ENCODE measurements at places on chromosomes 16 and 17.

DNA sequence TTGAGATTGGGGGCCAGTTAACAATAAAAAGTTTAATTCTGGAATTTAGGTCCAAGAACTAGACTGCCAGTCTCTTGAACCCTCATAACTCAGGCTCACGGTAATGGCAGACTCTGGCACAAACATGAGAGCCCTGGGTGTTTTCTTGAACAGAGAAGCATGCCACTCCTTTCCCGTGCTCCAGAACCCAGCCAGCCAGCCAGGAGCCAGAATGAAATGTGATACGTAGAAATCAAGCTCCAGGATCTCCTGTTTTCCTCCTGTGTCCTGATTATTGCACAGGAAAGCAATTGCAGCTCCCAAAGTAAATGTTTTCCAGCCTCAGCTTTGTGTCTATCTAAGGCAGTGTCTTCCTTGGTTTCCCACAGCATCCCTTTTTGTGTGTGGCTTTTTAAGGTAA lies 46.2 kb upstream of the NOL11 start:
- DNase-seq: no peak

- DNase-seq: peak; percentile 89
Observed at GRCh38 chr17:50055426-50056216, at the start of gene ITGA3. Gene ITGA3 (plus strand): TSS chr17:50056110. CDS start chr17:50056440, 330 bp downstream.

GRCh38 chr17:75839942-75840798 lies 4.0 kb downstream of the UNC13D start:
- no peak for DNase-seq

GRCh38 chr17:63665527-63666214 lies 34.3 kb downstream of the LIMD2 start:
- no peak for DNase-seq

- DNase-seq: no peak
Observed at GRCh38 chr17:17279316-17279715, 1.7 kb downstream of the COPS3 start.

DNA sequence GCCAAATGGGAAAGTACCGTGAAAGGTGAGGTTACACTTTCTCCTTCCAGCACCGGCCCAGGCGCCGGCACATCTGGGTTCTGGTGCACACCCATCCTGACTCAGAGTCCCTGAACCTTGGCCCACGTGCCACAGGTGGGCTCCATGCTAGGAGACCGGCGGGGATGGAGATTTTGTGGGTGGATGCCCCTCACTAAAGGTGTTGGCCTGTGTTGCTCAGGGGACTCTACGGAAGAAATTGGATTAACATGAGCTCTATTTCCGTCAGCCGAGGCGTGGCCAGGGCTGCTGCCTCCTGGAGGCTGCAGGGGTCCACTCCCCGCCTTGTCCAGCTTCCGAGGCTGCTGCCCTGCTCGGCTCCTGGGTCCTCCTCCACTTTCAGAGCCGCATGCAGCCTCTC lies 30.8 kb downstream of the FBXO31 start:
- DNase-seq: no peak

- peak; percentile 11 for DNase-seq
Observed at GRCh38 chr16:70393662-70394061, 45.2 kb downstream of the ST3GAL2 start.

DNA sequence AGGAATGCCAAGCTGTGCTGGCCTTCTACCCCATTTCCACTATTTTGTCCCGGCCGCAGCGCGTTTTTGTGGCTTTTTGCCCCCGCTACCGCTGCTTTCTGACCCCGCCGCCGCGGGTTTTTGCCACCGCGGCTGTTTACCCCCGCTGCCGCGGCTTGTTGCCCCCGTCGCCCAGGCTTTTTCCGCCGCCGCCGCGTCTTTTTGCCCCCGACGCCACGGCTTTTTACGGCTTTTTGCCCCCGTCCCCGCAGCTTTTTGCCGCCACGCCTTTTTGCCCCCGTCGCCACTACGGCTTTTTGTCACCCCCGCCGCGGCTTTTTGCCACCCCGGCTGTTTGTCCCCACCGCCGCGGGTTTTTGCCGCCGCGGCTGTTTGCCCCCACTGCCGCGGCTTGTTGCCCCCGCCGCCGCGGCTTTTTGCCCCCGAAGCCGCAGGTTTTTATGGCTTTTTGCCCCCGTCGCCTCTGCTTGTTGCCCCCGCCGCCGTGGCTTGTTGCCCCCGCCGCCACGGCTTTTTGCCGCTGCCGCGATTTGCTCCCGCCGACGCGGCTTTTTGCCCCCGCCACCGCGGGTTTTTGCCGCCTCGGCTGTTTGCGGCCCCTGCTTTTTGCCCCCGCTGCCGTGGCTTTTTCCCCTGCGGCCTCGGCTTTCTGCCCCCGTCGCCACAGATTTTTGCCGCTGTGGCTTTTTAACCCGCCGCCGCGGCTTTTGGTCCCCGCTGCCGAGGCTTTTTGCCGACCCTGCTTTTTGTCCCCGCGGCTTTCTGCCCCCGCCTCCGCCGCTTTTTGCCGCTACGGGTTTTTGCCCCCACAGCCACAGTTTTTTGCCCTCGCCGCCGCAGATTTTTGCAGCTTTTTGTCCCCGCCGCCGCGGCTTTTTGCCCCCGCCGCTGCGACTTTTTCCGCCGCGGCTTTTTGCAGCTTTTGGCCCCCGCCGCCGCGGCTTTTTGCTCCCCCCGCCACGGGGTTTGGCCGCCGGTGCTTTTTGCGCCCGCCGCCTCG lies 520.4 kb upstream of the WSB1 start:
- DNase-seq: no peak

DNA sequence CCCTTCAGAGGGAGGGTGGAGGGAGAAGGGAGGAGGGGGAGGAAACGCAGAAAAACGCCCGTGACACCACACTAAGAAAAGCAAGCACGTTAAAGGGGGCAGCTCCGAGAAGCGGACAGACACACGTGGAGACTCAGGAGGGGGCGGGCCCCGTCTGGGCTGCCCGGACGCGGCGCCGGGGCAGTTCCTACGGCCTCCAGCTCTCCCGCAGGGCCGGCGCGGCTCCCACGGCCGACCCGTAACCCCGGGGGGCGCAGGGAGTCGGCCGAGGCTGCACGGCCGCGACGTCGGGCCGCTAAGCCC lies 362 bp downstream of the KLHDC4 start:
- DNase-seq: no peak

DNA sequence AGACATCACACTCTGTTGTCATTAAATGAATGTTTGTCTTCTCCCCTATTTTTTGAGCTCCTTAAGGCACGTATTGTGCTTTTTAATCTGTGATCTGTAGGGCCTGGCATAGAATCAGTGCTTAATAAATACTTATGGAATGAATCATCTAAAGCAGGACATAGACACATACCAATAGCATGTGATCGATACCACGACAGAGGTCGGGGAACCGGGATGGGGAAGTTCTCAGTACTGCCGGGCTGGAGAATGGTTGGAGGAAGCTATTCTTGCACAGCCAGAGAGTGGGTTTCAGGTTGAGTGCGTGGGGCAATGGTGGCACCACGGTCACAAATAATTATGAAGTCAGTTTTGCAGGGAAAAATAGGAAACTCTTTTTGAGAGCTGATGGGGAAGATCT lies 26.8 kb downstream of the NLRP1 start:
- no peak for DNase-seq

GRCh38 chr17:59437791-59438281 lies 106.4 kb downstream of the YPEL2 start:
- no peak for DNase-seq

- no peak for DNase-seq
Observed at GRCh38 chr17:28097901-28098300, 55.4 kb downstream of the NLK start.

- DNase-seq: no peak
Observed at GRCh38 chr17:34006126-34006525, 249.0 kb upstream of the CCL2 start.

DNA sequence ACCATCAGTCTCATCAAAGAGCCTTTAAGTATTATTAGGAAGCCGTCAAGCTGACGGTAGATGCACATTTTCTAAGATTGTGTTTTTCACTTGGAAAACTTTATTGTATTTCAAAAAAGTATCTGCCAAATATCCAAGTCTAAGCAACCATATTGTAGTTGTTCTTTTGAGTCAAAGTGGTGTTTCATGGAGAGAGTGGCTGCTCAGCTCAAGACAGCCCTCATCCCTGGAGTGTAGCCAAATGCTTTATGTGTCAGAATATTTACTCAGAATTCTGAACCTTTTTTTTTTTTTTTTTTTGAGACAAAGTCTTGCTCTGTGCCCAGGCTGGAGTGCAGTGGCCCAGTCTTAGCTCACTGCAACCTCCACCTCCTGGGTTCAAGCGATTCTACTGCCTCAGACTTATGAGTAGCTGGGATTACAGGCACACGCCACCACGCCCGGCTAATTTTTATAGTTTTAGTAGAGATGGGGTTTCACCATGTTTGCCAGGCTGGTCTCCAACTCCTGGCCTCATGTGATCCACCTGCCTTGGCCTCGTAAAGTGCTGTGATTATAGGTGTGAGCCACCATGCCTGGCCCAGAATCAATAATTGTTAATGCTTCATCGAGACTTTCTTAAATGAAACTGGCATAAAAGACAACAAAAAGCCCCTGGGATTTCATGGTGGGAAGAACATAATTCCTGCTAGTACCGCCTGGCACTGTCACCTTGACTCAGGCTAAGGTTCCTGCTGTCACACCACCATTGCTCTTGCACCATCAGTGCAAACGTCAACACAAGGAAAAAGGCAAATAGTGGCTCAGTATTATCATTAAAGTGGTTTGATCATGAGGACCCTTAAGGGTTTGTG lies 45.5 kb downstream of the PRKCA start:
- DNase-seq: no peak

DNA sequence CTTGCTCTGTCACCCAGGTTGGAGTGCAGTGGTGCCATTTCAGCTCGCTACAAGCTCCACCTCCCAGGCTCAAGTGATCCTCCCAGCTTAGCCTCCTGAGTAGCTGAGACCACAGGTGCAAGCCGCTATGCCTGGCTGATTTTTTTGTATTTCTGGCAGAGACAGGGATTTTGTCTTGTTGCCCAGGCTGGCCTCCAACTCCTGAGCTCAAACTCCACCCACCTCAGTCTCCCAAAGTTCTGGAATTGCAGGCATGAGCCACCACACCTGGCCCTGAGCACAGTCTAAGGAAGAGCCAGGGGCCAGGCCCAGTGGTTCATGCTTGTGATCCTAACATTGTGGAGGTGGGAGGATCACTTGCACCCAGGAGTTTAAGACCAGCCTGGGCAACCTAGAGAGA lies 21.8 kb upstream of the BCO1 start:
- DNase-seq: no peak

- no peak for DNase-seq
Observed at GRCh38 chr17:8066841-8067775, 20.4 kb downstream of the ALOX12B start.

DNA sequence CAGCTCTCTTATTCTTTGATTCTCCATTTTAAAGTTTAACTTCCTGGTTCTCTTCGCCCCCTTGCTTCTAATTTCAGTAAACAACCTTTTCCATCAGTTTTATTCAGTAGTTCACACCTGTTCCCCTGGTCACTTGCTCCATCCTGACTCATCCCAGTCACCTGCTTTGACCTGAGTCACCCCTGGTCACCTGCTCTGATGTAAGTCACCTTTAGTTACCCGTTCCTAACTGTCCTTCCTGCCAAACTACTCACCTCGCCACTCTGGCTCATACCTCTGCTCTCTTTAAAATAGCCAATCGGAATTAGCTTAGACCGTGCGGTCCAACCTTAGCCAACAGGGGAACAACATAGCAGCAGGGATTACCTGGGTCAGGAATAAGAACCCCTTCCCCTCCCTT lies 4.7 kb upstream of the NLRC5 start:
- DNase-seq: no peak

DNA sequence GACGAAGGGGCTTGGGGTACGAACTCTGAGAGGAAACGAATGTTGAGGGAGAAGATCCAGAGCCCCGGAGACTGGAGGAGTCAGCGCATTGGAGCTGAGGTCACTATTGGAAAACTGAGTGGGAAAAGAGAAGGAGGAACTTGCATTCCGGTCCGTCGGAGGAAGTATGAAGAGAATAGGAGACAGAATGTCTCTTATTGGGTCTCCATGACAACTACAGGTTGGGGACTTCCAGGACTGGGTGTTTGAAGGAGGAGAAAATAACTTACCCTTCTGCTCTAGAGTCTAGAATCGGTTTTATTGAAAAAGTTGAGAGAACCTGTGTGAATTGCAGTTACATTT lies 537 bp downstream of the GOSR1 start:
- no peak for DNase-seq

DNA sequence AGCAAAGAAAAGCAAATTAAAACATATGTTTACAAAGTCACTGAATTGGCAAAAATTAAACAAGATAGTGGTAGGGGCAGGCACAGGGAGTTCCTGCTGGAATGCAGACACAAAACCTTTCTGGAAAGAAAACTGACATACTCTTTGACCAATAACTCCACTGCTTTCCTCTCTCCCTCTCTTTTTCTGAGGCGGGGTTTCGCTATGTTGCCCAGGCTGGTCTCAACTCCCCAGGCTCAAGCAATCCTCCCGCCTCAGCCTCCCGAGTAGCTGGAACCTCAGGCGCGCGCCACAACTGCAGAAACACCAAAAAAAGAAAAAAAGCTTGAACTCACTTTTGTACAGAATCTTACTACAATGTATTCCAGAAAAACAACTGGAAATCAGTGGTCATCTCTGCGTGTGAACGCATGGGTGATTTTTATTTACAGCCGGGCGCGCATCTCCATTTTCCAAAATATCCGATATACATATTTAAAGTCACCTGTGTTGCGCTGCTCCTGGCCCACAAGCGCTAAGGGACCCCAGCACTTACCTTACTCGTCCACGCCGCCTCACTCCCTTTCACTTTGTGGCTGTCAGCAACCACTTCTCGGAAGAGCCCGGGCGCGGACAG lies 480 bp downstream of the TXNL4B start:
- no peak for DNase-seq

DNA sequence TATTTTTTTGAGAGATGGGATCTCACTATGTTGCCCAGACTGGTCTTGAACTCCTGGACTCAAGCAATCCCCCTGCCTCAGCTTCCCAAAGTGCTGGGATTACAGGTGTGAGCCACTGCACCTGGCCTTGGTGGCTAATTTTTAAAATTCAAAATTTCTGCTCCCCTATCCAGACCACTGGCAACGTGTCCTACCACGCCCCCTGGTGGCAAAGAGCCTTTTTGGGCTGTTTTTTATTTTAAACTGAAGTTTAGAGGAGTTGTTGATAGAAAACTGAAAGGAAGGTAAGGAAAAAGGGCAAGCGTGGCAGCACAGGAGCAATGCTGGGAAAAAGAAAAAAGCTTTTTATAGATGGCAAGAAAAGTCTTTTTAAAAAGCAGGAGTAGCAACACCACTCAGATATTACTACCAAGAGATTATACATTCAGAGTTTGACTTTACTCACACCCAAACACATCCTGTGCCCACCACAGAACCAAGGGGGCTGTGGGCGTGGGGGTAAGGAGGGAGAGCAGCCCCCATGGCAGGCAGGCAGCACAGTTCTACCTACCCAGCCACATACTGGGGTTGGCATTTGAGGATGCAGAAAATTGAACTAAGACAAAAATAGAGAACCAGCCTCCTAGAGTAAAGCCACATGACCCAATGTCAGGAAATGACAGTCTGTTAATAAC lies 4.2 kb upstream of the MXRA7 start:
- no peak for DNase-seq

GRCh38 chr17:80133626-80133970 lies 13.3 kb downstream of the EIF4A3 start:
- no peak for DNase-seq

Measured in occipital lobe (tissue), 3 donors.